Left kidney (tissue), 8 donors: ENCODE measurements at places on chromosomes 3 and 15. TPM values are rescaled to one million over a fixed set of nuclear protein-coding genes. Genes with fewer than 3 reads are reported as not detected.

- DNase-seq = no peak
Measured at GRCh38 chr3:18739099-18739433, 313.9 kb upstream of the SATB1 start.

The DNAJA4 gene
- polyA plus RNA-seq = 37.6 TPM

The NEK10 gene
- 2.3 TPM for polyA plus RNA-seq

The NRROS gene
- 2.6 TPM for polyA plus RNA-seq
